ENCODE measurements at places on chromosomes 3 and 15.

DNA sequence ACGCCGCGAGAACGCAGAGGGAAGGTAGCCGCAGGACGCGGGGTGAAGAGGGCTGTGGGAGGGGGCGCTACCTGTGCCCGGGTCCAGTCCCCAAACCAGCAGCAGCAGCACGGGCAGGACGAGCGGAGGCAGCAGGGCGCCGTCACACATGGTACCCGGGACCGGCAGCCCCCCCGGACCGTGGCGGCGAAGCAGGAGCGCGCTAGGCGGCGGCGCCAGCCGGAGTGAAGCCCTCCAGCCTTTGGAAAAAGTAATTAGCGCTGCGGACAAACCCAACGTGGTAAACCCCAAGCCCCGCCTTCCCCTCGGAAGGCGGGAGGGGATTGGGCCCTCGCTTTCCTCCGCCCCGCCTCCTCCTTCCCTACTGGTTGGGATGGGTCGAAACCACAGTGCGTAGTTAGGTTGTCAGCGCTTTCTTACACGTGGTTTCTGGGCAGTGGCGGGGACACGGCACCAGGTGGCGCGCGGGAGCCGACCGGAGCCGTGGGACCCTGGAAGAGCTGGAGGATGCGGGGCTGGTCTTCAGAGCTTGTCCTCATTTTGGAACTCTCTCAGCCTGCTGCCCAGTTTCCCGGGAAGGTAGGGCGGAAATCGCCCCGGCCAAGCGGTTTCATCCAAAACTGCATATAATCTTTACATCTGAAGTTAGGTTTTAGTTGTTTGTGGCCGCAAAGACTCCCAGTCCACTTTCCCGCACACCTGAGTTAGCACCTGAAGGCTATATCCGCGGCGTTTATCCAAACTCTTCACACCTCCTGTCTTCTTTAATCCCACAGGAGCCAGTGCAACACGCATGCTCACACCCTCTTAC, at the start of gene ADAMTS17:
Gene ADAMTS17, minus strand, starts transcription at position 226 of the 811 bp plus-strand sequence. Its CDS starts 76 bp downstream, at position 150.
- DNase-seq, result peak; percentile 87

DNA sequence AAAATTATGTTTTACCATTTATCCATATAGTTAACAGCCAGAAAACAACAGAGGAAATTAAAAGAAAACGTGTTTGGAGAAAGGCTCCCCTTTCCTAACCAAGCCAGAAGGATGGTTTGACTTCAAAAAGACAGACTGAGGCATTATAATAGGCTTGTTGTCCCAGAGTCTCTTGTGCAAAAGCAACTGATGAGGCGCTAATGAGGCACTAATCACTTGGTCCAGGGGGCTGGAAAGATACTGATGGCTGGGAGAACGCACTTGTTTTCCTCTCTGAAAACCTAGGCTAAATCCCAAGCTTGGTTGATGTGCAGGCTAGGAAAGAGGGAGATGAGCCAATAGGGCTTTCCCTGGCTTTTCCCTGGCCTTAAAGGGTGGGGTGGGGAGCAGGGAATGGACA, 389.6 kb downstream of the NTRK3 start:
- no peak for DNase-seq

GRCh38 chr3:39548282-39548681, 80.8 kb downstream of the MOBP start:
- no peak for DNase-seq

- no peak for DNase-seq
These were observed 29.1 kb upstream of the GNB5 start for GRCh38 chr15:52220251-52220650.

DNA sequence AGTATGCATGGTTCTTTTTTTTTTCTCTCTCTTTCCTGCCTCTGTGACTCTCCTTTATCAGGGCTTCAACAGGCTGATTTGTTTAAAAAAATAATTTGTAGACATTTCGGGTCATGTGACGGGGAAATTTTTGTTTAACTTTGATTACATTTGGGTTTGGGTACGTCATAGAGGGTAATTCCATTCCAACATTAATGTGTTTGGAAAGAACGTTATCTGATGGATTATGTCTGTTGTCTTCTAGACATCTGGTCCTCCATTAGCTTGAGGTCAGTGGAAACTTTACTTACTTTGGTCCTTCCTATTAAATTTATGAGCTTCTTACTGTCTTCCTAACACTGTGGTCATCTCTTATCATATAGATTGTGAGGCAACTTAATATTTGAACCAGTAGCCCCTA, 80.9 kb downstream of the STT3B start:
- DNase-seq, result no peak

DNA sequence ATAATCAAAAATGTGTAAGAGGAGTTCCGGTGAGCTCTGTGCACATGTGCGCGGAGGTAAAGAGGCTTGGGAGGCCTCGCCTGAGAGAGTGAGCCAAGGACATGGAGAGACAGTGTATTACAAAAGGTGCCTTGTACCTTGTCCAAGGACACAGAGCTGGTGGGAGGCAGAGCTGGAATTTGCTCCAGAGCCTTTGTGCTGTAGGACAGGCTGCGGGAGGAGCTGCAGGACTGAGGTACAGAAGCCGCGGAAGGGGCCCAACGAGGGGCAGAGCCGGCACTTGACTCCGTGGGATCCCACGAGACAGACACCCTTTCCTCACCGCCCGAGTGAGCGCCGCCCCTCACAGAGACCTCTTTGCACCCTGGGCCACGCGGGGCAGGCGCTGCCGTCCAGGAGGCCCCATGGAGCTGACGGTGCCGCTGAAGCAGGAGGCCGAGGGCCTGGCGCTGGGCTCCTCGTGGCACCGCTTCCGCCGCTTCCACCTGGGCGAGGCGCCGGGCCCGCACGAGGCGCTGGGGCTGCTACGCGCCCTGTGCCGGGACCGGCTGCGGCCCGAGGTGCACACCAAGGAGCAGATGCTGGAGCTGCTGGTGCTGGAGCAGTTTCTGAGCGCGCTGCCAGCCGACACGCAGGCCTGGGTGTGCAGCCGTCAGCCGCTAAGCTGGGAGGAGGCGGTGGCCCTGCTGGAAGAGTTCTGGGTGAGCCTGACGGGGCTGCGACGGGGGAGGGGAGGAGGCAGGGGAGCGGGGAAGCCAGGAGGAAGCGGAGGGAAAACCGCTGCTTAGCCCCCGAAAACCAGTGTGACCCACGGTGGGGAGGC, 68.7 kb downstream of the SLTM start:
- no peak for DNase-seq

- DNase-seq, result no peak
These were observed 118.8 kb upstream of the DAZL start for GRCh38 chr3:16723978-16724377.
